ENCODE measurements at places on chromosomes 12 and 14.

DNA sequence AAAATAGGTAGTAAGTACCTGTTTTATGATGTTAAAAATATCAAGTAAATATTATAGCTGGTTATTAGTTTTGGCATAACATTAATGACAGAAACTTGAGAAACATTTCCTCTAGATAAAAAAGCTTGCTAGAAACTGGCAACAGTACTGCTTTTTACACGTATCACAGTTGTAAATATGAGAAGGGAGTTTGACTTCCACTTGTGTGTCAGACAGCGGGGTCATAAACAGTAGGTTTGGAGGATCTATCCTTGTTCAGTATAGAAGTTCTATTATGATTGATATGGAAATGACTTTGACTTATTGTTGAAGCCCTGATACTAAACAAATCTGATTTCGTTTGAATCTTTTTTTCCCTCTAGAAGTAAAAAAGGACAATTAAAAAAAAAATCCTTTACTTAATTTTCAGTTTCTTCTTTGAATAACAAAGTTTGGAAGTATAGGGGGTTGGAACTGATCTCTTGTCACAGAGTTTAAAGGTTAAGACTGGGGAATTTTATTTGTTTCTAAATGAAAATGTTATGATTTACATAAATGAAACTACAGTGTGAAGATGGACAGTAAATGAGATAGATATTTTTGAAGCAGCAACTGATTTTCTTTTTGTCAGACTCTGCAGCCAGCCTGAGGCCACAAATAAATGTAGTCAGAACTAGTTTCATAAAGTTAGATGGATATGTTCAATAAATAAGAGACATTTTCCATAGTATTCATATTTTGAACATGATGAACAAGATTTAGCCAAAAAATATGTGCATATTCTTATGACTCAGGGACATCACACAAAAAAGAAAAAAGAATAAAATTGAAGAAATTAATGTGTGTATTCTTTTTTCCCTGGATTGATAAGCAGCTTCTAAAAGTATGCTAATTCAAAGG, 50.1 kb downstream of the WNK1 start:
- DNase-seq: no peak

DNA sequence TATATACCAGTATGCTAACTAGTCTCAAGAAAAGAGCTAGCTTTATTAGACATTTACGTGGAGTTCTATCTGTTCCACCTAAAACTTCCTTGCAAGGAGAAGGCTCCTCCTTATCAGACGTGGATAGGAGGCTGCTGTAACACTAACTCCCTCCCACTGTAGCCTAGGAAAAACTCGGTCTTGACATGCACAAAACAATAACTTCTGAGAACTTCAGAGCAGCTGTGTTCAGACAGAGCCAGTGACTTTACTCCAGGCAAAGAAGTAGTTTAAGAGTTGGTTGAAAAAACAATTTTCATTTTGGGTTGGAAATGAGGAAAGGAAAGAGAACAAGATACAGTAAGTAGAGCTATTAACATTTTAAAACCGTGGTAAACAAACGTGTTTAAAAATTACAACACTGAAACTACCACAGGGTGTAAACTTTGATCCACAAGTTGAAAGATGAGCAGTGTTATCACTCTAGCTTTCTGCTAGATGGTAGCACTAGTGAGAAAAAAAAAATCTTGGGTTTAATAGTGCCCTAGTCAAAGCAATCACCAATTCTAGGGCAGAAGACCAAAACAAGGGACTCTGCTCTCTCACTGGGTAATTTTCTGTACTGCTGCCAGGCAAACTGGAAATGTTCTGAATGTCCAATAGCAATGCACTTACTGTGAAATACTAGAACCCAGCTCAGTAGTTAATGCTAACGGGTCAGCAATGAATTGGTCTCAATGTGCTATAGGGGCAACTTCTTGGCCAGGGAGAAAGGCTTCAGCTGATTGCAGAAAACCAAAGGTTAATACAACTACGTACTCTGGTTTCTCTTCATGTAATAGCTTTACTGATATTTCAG, 2.4 kb downstream of the ATF7 start:
- no peak for DNase-seq

DNA sequence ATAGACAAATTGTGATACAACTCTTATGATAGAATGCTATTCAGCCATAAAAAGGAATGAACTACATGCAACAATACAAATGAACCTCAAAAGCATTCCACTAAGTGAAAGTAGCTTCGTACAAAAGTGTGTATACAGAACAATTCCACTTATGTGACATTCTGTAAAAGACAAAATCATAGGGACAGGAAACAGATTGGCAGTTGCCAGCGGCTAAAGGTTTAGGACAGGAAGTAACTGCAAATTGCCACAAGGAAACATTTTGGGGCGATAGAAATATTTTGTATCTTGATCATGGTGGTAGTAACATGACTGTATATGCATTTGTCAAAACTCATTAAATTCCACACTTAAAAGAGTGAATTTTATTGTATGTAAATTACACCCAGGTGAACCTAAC, 113.4 kb downstream of the CAPZA3 start:
- DNase-seq: no peak

GRCh38 chr14:32564596-32564995, 235.5 kb downstream of the AKAP6 start:
- DNase-seq: no peak

GRCh38 chr12:104010606-104011169, 39.3 kb downstream of the GLT8D2 start:
- no peak for DNase-seq

DNA sequence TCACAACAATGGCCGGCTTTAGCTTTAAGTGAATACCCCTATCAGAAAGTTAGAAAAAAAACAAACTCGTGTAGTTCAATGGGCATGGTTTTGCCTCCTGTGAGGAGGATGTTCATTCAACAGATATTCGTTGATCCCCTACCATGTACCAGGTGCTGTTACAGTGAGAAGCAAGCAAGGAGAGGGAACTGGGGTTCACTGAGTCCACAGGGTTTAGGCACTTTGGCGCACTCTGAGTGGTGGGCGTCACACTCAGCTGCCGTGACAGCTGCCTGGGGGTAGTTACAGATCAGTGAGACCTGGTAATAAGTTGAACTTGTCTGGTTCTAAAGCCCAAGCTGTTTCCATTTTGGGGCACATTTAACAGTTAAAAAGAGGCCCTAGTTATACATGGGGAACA, 74.2 kb downstream of the PAPOLA start:
- DNase-seq: no peak

- no peak for DNase-seq
Measured at GRCh38 chr12:62724285-62724684, 210.7 kb downstream of the PPM1H start.

DNA sequence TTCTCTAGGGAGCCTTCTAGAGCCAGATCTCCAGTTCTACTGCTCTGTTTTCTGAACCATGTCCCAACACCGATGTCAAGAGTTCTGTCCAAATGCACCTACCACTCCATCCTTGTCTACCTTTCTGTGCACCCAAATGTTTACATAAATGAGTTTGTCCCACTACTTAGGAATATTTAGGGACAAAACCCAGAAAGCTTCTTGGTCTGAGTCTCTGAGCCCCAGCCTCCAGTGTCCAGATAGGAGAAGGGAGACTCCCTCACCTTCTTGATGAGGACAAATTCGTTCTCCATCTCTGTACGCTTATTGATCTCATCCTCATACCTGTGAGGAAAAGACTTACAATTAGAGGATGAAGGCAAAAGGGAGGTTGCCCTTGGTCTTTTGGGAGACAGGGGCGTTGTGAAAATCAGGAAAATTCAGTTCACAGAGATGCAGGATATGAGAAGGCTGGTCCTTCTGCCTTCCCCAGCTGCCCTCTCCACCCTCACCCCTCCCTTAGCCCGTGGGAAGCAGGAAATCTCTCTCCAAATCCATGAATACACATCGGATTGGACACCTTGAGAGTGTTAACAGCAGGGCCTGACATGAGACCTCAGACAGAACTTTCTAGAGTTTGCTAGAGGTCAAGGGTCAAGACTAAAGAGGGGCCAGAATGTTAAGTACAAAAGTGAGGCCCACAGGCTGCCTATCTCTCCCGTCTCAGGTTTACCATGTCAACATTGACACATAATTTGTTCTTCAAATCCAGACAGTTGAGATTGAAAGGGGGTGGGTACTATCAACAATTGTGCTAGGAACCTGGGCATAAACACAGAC, 3.8 kb downstream of the KRT8 start:
- DNase-seq: no peak

GRCh38 chr12:95066091-95066855, 7.1 kb downstream of the NR2C1 start:
- no peak for DNase-seq

GRCh38 chr12:38269897-38270296, 46.7 kb upstream of the ALG10B start:
- no peak for DNase-seq

GRCh38 chr14:71397371-71397770, 490.1 kb downstream of the PCNX1 start:
- no peak for DNase-seq

GRCh38 chr14:54650331-54650958, 83.5 kb downstream of the SAMD4A start:
- no peak for DNase-seq

- no peak for DNase-seq
Measured at GRCh38 chr12:6539314-6539682, 5.0 kb downstream of the GAPDH start.

DNA sequence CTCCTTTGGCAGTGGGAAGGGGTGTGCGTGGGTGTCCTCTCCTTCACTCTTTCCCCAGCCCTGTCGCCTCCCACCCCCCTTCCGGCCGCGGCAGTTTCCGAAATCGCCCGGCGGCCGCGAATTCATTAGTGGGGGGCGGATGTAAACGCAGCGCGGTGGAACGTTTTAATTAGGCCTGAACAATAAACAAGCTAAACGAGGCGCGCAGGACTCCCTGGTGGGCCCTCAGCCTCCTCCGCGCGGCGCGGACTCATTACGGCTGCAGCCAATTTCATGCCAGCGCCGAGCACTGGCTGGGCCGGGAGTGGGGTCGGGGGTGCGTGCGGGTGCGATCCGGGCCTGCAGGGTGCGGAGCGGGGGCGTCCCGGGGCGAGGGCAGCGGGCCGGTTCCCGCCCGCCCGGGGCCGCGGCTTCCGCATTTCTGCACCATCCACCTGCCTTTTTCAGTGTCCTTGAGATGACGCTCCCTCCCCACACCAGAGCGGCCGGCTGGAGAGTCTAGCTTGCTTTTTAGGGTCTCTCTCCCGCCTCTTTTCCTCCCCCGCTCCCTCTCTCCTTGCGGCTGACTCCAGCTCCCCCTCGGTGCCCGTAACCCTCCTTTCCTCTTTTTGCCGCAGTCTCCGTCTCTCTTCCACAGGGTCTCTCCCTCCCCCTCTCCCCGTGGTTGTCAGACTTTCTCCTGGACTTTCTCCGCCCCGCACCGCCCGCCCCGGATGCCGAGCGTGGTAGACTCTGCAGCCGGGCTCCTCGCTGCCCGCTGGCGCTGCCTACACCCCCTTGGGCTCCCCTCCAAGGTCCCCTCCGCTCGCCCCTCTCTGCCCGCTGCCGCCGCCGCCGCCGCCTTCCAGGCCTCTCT, at the start of gene CISTR:
Gene CISTR (minus strand): TSS at position 644 of the 856 bp plus-strand sequence.
- DNase-seq: no peak

DNA sequence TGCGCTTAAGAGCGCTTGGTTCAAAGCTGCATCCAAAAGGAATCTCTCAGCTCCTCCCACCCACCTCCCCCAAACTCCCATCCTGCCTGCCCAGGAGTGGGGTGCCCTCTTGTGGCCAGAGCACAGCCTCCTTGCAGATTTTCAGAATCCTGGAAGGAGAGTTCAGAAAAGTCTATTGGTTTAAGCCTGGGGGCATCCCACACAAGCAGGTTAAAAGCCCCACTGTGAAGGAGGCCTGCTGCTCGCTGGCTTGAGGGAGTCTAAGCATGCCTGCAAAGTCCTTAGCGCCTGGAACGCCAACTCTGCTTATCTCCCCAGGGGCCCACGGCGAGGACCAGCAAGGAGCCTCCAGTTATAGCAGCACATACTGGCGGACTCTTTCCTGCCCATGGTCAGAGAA, 297.1 kb downstream of the KSR2 start:
- no peak for DNase-seq

DNA sequence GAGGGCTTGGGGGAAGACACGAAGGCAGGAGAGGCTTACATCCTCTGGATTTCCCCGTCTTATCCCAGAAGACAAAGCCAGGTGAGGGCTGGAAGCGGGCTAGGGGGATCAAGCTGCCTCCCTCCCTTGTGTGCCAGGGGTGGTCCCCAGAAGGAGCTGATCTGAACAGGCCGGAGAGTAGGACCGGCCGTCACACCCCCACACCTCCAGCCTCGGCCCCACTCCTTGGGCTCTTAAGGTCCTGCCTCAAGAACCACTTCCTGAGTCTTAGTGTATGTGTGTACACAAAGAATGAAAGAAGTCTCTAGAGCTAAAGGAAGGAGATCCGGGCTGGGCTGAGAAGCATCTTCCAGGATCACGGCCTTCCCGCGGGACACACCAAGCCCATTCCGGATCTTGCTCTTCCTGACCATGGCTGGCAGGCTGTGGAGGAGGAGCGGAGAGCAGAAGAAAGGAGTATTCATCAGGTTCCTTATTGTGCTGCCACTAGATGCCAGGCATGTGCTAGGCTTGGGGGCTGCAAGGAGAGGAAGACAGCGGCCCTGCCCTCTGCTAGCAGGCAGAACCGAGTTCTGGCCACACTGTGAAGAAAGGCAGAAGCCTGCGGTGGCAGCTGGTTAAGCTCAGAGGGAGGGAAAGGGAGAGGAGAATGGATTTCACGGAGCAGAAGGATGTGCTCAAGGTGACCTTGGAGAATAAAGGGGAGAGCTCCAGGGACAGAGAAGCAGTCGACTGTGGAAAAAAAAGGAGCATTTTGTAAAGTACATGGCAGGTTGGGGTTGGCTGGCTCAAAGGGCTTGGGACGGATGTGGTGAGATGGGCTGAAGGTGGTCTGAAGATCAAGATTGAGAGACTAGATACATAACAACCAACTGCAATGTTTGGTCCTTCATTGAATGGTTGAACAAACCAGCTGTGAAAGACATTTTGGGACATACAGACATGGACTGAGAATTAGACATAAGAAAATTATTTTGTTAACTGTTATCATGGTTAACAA, 1.3 kb upstream of the CD63 start:
- no peak for DNase-seq

- no peak for DNase-seq
Measured at GRCh38 chr14:26204366-26204727, 393.5 kb downstream of the NOVA1 start.

DNA sequence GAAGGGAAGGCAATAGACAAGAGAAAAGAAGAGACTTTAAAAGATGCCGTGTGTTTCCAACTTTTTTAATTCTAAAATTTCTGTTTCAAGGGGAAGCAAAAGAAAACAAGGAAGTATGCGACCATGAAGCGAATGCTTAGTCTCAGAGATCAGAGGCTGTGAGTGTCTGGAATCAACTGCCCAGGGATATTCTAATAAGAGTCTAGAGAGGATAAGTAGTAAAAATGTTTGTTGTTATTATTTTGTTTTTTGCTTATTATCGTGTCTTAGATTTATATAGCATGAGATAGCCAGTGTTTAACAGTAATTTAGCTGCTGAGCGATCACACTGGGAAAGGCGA, 421 bp downstream of the FCF1 start:
- DNase-seq: no peak

DNA sequence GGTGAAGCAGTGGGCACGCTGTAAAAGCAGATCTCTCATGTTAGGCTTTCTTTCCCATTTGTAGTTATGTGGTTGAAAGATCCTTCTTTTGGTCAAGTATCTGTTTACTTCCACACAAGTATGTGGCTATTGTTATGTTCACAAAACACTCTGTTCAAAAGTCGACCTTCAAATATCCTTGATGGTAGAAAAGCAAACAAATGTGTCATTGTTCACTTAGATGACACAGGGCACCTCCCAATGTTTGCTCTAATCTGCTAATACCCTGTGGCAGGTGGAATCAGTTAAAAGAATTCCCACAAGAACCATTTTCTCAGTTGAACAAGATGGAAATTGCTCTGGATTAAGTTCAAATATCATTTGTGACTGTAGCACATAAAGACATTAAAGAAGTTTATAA, 43.6 kb upstream of the NAA30 start:
- DNase-seq: no peak
